B cell (primary cell): ENCODE measurements at places on chromosomes 3 and 15.

GRCh38 chr3:52798978-52799476 is 4.4 kb downstream of the ITIH3 start:
- no peak overlapping the region for H3K27ac ChIP-seq
- H3K4me3 ChIP-seq, result no peak overlapping the region
- H3K27me3 ChIP-seq, result no peaks in the 10 kb centered on the region
- H3K36me3 ChIP-seq, result no peaks in the 10 kb centered on the region

DNA sequence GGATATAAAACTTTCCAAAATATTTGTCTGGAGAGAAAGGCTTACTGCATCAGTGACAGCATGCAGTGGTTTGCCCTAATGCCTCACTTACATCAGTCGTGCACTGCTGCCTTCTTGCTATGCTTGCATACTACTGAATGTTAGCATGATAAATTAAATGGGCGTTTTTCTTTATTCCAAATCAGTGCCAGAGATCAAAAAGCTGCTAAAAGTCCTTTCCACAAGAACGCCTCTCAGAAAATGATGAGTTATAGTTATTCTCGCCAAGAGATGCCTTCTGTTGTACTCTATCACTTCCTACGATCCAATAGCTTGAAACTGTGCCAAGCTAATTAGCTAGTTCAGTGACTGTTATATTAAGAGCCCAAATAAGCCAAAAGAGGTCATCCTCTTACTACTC is 345.8 kb upstream of the ROBO2 start:
- no peak overlapping the region for H3K4me3 ChIP-seq
- DNase-seq, result no peak
- H3K36me3 ChIP-seq, result no peaks in the 10 kb centered on the region
- H3K4me1 ChIP-seq, result no peaks in the 10 kb centered on the region
- no peak overlapping the region for H3K27ac ChIP-seq
- H3K27me3 ChIP-seq, result no peaks in the 10 kb centered on the region

GRCh38 chr3:154660811-154661210 is 230.8 kb upstream of the GPR149 start:
- H3K4me3 ChIP-seq, result no peak overlapping the region
- no peaks in the 10 kb centered on the region for H3K27me3 ChIP-seq
- no peaks in the 10 kb centered on the region for H3K36me3 ChIP-seq
- H3K27ac ChIP-seq, result no peak overlapping the region
- no peaks in the 10 kb centered on the region for H3K4me1 ChIP-seq
- no peak for DNase-seq

GRCh38 chr15:39397883-39398282 is 183.0 kb upstream of the THBS1 start:
- H3K27ac ChIP-seq, result no peak overlapping the region
- H3K36me3 ChIP-seq, result no peaks in the 10 kb centered on the region
- no peak for DNase-seq
- no peaks in the 10 kb centered on the region for H3K4me1 ChIP-seq
- no peak overlapping the region for H3K4me3 ChIP-seq
- no peaks in the 10 kb centered on the region for H3K27me3 ChIP-seq

DNA sequence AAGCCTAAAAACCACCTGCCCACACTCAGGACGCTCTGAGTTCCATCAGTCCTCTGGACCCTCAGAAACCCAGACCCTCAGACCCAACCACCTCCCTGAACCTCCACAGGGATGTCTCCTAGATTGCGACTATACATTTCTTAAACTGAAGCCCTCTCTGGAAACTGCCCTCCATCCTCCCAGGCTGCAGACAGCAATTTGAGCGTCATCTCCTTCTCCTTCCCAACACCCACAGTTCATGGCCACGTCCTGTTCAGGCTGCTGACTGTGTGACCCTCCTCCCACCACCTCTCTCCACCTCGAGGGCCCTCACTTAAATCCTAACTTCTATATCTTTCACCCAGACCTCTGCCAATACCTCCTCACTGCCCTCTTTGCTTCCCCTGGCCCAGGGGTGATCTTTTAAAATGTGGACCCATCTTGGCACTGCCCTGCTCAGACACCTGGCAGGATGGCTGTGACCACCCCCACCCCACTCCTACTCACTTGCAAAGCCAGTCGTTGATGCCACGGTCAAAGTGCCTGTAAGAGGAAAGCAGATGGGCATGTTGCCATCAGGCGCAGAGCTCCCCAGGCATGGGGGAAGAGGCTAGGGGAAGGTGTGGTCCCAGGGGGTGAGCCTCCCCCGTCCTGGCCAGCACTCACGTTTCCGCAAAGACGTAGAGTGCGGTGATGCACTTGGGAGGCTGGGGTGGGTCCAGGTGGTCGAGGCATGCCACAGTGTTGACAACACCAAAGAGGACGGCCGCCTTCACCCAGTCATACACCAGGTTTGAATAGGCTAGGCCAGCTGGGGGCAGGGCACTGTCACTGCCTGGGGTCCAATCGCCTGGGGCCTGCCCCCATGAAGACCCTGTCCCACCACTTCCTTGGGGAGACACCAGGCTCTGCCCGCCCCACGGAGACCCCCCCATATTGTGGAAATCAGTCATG is 6.0 kb downstream of the HHATL start:
- DNase-seq, result no peak
- H3K27me3 ChIP-seq, result peaks cover 5% of the 10 kb centered on the region
- H3K4me1 ChIP-seq, result no peaks in the 10 kb centered on the region
- H3K27ac ChIP-seq, result no peak overlapping the region
- H3K36me3 ChIP-seq, result no peaks in the 10 kb centered on the region
- no peak overlapping the region for H3K4me3 ChIP-seq

- no peak for DNase-seq
- H3K36me3 ChIP-seq, result no peaks in the 10 kb centered on the region
- no peaks in the 10 kb centered on the region for H3K4me1 ChIP-seq
These were observed 111.1 kb upstream of the VGLL3 start for GRCh38 chr3:87101861-87102625.

- no peak for DNase-seq
- H3K4me3 ChIP-seq, result no peak overlapping the region
- H3K27me3 ChIP-seq, result no peaks in the 10 kb centered on the region
- no peaks in the 10 kb centered on the region for H3K36me3 ChIP-seq
- no peak overlapping the region for H3K27ac ChIP-seq
- H3K4me1 ChIP-seq, result no peaks in the 10 kb centered on the region
These were observed 21.8 kb upstream of the SPATA12 start for GRCh38 chr3:57038466-57039164.

DNA sequence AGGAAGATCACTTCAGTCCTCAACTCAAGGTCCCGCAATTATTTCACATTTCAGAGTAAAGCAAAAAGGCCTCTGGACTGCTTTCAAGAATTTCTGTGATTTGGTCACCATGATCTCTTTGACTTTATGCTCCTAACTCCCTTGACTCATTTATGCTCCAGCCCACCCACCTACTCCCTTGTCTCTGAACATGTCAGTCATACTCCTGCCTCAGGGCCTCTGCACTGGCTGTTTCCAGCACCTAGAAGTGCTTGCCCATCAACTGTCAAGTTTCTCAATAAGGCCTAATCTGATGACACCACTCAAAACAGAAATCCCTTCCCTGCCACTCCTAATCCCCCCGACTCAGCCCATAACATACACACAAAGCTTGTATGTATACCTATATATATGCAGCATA is 36.1 kb upstream of the CSPG5 start:
- no peaks in the 10 kb centered on the region for H3K27me3 ChIP-seq
- no peak for DNase-seq
- H3K4me3 ChIP-seq, result no peak overlapping the region

- peaks cover 20% of the 10 kb centered on the region for H3K36me3 ChIP-seq
- no peak overlapping the region for H3K4me3 ChIP-seq
- no peaks in the 10 kb centered on the region for H3K27me3 ChIP-seq
- H3K4me1 ChIP-seq, result no peaks in the 10 kb centered on the region
These were observed 65.6 kb downstream of the SUMF1 start for GRCh38 chr3:4401441-4401840.

GRCh38 chr3:125916376-125916978 is 52.5 kb upstream of the ROPN1B start:
- DNase-seq, result peak; percentile 94
- H3K27me3 ChIP-seq, result no peaks in the 10 kb centered on the region
- H3K4me1 ChIP-seq, result no peaks in the 10 kb centered on the region

DNA sequence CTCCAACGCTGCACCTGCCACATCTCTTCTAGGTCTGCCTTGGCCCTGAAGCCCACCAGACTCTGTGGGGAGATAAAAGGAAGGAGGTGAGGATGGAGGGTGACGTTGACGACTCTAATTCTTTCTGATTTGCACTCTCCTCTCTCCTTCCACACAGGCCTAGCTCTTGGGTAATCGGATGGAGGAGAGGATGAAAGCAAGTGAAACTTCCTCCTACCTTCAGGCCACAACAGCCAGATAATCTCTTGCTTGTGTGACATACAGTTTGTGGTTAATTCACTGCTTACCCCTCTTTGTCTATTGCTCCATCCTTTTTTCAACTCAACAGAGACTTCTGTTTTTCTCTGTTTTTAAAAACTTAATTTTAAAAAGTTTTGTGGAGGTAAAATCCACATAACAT is 208.1 kb downstream of the SV2B start:
- no peak overlapping the region for H3K27ac ChIP-seq
- DNase-seq, result no peak
- H3K4me1 ChIP-seq, result peaks cover 9% of the 10 kb centered on the region
- no peaks in the 10 kb centered on the region for H3K36me3 ChIP-seq

- H3K4me3 ChIP-seq, result no peak overlapping the region
- DNase-seq, result no peak
- no peaks in the 10 kb centered on the region for H3K4me1 ChIP-seq
- no peak overlapping the region for H3K27ac ChIP-seq
- no peaks in the 10 kb centered on the region for H3K36me3 ChIP-seq
These were observed 20.1 kb downstream of the CCDC13 start for GRCh38 chr3:42752961-42753360.

- peak; percentile 58 for DNase-seq
- H3K4me1 ChIP-seq, result peaks cover 39% of the 10 kb centered on the region
- no peak overlapping the region for H3K27ac ChIP-seq
These were observed 2.0 kb downstream of the NDUFB5 start for GRCh38 chr3:179606534-179607085.

- no peak overlapping the region for H3K27ac ChIP-seq
- no peak overlapping the region for H3K4me3 ChIP-seq
- no peak for DNase-seq
- no peaks in the 10 kb centered on the region for H3K4me1 ChIP-seq
- peaks cover 3% of the 10 kb centered on the region for H3K27me3 ChIP-seq
These were observed 5.0 kb downstream of the MASP1 start for GRCh38 chr3:187286467-187287059.

DNA sequence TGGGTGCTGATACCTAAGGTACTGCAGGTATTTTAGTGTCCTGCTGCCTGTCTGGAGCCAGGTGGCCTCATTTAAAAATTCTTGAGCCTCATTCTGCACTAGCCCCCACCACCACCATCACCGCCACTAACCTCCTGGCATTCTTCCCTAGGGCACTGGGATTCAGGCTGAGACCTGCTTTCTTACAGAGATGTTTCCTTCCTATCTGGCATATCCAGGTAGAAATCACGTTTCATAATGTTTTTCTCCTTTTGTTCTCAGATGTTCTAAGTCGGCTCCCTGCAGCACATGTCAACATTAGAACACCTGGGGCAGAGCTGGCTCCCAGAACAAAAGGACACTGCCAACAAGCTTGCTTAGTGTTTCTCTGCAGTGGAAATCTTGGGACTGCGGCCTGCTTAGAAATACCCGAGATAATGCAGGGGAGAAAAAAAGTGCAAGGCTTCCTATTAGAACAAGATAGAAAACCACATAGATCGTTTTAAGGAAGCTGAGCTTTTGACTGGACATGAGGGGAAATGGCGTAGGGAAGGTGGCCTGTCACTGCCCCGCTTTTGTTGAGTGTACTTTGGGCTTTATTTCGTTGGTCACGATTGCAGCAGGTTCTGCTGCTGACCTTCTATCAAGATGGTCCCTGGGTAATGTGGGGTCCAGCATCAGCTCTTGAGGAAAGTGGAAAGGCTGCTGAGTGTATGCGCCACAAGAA is 59.6 kb upstream of the PPARG start:
- H3K4me3 ChIP-seq, result no peak overlapping the region
- no peak for DNase-seq
- H3K4me1 ChIP-seq, result no peaks in the 10 kb centered on the region
- no peaks in the 10 kb centered on the region for H3K36me3 ChIP-seq
- H3K27ac ChIP-seq, result no peak overlapping the region

DNA sequence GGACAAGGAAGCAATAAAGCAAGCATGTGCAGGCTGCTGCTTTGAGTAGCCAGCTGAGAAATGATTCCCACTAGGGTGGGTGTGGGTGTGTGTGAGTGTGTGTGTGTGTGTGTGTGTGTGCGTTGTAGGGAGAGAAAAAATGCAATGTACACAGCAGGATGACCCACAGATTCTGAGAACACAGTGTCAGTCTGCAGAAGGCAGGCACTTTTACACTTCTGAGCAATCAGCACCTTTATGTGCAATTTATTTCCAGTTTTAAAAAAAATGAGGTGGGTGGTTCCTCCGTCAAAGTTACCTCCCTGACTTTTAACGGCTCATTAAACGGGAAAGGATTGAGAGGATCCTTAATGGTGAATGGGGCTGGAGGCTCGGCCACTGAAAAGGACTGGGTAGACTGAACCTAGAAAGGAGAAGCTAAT is 38.5 kb upstream of the LIPC start:
- H3K27me3 ChIP-seq, result no peaks in the 10 kb centered on the region
- no peak for DNase-seq
- no peak overlapping the region for H3K27ac ChIP-seq
- no peaks in the 10 kb centered on the region for H3K36me3 ChIP-seq

GRCh38 chr15:56460071-56460470 is 4.9 kb downstream of the MNS1 start:
- no peaks in the 10 kb centered on the region for H3K27me3 ChIP-seq
- H3K27ac ChIP-seq, result no peak overlapping the region
- no peaks in the 10 kb centered on the region for H3K36me3 ChIP-seq
- H3K4me3 ChIP-seq, result no peak overlapping the region
- no peak for DNase-seq
- H3K4me1 ChIP-seq, result peaks cover 4% of the 10 kb centered on the region

- peaks cover 19% of the 10 kb centered on the region for H3K27me3 ChIP-seq
- no peaks in the 10 kb centered on the region for H3K36me3 ChIP-seq
- H3K4me3 ChIP-seq, result no peak overlapping the region
- H3K4me1 ChIP-seq, result no peaks in the 10 kb centered on the region
- no peak for DNase-seq
These were observed 19.2 kb downstream of the CLDN11 start for GRCh38 chr3:170437696-170438407.

- H3K4me1 ChIP-seq, result no peaks in the 10 kb centered on the region
- no peaks in the 10 kb centered on the region for H3K36me3 ChIP-seq
- H3K4me3 ChIP-seq, result no peak overlapping the region
- H3K27me3 ChIP-seq, result no peaks in the 10 kb centered on the region
- DNase-seq, result no peak
These were observed 173.5 kb upstream of the NDN start for GRCh38 chr15:23860290-23861245.

GRCh38 chr3:38454178-38454883 is 641 bp downstream of the ACVR2B start:
- peaks cover 4% of the 10 kb centered on the region for H3K27me3 ChIP-seq
- peak overlapping the region; percentile 63 for H3K4me3 ChIP-seq
- H3K4me1 ChIP-seq, result peaks cover 13% of the 10 kb centered on the region

- no peaks in the 10 kb centered on the region for H3K36me3 ChIP-seq
- H3K27ac ChIP-seq, result no peak overlapping the region
- H3K27me3 ChIP-seq, result no peaks in the 10 kb centered on the region
- H3K4me3 ChIP-seq, result no peak overlapping the region
- DNase-seq, result no peak
These were observed 417.6 kb downstream of the TIGIT start for GRCh38 chr3:114711321-114711886.

GRCh38 chr15:39165020-39165706 is 415.7 kb upstream of the THBS1 start:
- H3K27me3 ChIP-seq, result no peaks in the 10 kb centered on the region
- H3K27ac ChIP-seq, result no peak overlapping the region
- no peaks in the 10 kb centered on the region for H3K4me1 ChIP-seq
- H3K4me3 ChIP-seq, result no peak overlapping the region

- peaks cover 54% of the 10 kb centered on the region for H3K4me1 ChIP-seq
- H3K4me3 ChIP-seq, result no peak overlapping the region
- H3K27ac ChIP-seq, result peak overlapping the region; percentile 25
These were observed 7.3 kb downstream of the MCTP2 start for GRCh38 chr15:94238539-94239118.
